Stimulated activated CD4-positive, alpha-beta T cell treated with anti-CD3 and anti-CD28 coated beads, Interleukin-4, amount 100 ng/mL, for 24 hours (primary cell): ENCODE measurements at places on chromosomes 2 and 18.

DNA sequence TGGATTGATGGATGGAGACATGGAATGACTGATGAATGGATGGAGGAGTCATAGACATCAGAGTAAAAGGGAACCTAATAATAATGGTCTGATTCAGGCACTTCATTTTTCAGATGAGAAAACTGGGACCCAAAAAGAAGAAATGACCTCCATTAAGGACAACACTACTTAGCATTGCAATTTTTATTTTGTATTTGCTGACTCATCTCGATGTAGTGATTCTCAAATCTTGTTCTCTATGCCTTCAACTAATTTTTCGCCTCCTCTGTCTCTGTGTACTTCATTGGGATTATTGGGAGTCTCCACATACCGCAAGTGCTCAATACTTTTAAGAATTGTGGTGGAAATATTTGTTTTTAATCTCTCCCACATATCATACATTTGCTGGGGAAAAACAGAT is 446.2 kb upstream of the FSHR start:
- no peak for DNase-seq

- DNase-seq, result peak; percentile 79
These were observed 402.9 kb upstream of the SLC14A2 start for GRCh38 chr18:45212181-45213039.

DNA sequence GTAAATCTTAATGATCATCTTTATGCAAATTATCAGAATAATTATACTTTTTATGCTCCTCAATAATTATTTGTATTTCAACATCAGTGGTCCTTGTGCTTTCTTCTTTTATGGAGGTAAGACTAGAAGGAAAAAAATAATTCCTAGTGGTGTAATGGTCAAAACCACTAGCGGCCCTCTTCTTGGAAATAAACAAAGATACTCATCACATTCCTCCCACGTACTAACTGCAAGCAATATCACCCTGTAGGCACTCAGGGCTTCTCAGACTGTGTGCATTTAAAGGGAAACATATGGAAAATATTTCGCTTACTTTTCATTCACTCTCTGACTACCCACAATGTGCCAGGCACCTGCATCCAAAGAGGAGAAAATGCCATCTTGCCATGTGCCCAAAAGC is 263.7 kb downstream of the DOK6 start:
- DNase-seq, result no peak

DNA sequence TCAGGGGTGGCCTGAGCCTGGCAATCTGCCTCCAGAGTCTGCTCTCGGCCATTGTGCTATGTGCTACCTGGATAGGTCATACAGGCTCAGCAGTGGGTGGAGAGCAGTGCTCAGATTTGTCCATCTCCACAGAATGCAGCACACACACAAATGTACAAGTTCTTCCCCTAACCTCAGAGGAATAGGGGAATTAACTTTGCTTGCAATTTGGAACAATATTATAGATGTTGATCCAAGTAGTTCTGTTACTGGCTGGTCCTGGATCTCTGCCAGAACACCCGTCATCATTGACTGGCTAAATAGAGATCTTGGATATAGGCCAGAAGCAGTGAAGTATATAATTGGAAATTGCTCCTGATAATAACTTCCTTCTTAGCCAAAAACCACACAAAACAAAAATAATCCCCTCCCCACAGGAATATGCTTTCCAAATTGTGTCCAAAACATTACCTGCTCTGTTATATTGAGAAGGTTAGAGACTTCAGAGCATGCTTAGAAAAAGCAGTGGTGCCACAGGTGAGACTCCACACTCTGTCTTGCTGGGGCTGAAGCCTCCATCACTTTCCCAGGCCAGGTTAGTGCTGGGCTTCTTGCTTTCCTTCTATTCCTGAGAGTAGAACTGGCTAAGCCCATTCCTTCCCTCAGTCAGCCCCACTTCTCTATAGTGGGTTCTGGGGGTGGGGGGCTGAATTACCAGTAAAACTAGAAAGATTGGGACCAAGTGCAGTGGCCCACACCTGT is 38.8 kb downstream of the NCAPH start:
- no peak for DNase-seq

GRCh38 chr2:86482034-86482433 is 40.9 kb downstream of the KDM3A start:
- DNase-seq, result peak; percentile 23

DNA sequence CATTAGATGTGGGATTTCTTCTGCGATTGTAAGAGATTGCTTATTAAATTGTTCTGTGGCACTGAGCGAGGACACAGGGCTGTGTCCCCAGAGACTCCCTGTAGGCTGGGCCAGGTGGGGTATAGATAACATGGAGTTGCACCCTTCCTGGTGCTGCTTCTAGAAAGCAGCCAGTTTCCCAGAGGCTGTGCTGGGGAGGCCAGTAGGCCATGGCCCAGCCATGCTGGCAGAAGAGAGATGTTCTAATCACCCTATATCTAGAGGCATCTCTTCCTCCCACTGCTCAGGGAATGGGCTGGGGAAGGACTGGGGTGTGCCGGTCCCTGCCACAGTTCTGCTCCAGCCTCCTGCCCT is 66.9 kb downstream of the HS1BP3 start:
- no peak for DNase-seq

GRCh38 chr2:170202437-170202836 is 24.5 kb downstream of the MYO3B start:
- DNase-seq, result no peak

DNA sequence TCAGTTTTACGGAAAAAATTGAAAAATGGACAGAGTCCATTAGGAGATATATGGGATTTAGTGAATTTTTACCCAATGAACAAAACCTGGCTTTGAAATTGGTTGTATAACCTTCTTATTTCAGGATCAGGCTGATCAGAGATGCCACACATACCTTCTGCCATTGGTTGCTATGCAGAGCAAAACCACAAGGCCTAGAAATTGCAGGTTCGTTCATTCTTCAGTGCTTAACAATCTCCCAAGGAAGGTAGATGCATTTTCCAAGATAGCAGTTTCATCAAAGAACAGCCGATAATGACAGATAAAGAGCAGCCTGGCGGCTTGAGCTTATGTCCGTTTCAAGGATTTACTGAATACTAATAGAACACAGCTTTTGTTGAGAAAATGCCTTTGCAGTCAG is 868.8 kb downstream of the EPHA4 start:
- no peak for DNase-seq

DNA sequence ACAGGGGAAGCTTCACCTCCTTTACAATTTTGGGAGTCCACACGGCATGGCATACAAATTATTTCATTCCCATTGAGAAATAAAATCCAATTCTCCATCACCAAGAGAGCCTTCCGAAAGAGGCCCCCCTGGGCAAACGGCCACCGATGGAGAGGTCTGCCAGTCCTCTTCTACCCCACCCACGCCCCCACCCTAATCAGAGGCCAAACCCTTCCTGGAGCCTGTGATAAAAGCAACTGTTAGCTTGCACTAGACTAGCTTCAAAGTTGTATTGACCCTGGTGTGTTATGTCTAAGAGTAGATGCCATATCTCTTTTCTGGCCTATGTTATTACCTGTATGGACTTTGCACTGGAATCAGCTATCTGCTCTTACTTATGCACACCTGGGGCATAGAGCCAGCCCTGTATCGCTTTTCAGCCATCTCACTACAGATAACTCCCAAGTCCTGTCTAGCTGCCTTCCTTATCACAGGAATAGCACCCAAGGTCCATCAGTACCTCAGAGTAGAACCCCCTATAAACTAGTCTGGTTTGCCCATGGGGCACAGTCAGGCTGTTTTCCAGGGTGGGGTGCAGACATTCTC is 58.3 kb downstream of the BCL11A start:
- no peak for DNase-seq

DNA sequence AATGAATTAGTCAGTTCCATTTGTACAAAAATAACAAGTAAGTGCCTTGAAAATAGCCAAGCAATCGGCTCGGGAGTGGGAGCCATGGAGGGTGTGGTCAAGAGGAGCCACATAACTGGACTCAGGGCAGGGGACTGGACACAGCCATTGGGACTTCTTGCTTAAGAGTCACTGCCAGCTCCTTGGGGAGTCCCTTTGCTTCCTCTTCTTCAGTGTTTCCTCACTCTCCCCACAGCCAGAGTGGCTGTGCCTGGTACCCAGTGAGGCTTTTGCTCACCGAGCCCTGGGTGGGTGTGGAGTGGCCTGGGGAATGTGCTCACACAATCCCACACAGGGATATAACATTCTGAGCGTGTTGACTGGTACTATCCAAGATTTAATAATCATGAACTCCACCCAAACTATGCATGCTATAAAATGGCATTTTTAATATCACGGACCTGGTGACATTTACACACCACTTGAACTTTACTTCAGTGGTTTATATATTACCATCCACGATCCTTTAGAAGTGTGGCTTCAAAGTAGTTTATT is 94.6 kb downstream of the PTGR3 start:
- DNase-seq, result no peak

GRCh38 chr2:170341684-170342623 is 164.0 kb downstream of the MYO3B start:
- DNase-seq, result no peak

DNA sequence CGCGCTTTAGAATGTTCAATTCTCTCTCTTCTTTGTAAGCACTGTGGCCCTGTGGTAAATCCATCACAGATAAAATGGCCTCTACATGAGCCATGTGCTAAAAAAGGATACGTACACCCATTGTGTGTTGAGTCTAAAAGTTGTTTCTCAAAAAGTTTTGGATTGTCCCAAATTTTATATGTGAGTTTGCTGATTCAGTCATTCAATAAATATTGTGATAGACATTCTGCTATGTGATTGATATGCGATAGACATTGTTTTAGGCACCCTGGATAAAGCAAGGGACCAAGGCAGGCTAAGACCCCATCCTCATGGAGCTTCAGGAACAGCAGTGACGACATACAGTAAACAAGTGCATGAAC is 53.5 kb downstream of the E2F6 start:
- DNase-seq, result no peak

DNA sequence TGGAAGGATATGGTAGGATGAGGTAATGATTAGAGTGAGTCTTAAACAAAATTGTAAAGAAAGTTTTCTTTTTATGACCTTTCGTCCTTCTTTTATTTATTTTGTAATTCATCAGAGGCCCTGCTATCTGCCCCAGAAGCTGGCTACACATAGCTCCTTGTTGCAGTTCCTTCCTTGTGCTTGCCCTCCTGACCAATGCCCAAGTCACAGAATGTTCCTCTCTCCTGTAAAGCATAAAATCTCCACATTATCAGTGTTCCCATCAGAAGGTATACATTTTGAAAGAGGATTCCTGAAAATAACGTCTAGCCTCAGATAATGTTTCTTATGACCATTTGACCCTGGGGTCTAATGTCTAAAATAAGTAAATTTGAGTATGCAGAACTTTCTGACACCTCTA is 78.3 kb downstream of the RND3 start:
- no peak for DNase-seq

- no peak for DNase-seq
These were observed 227.8 kb downstream of the BCL2 start for GRCh38 chr18:63091671-63092364.

DNA sequence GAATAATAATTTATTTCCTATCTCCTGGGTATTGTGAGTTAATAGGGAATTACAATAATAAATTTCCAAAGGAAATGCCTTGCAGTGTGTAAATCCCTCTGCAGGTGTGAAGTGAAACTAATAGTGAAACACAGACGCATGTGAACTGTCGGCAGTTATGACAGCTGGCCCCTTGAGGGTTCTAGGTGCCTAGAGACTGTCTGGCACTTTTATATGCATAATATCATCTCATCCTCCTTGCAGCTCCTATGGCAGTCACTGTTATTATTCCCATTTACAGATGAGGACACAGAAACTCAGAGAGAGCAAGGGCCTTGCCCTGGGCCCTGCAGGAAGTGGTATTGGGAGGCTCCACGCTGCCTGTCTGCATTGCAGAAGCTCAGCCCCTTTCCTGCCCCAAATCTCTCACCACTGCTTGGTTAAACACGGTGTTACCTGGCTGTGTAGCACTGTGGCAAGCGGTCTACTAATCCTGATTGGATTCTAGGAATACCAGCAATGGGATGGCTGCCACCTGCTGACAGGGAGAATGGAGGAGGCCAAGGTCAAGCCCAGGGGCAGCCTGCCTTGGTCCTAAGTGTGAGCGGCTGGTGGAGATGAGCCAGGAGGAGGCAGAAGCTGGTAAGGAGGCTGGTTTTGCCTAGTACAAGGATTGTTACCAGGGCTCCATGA is 32.8 kb upstream of the ACKR3 start:
- DNase-seq, result peak; percentile 38

- no peak for DNase-seq
These were observed 46.3 kb downstream of the ARL4C start for GRCh38 chr2:234450431-234451124.

DNA sequence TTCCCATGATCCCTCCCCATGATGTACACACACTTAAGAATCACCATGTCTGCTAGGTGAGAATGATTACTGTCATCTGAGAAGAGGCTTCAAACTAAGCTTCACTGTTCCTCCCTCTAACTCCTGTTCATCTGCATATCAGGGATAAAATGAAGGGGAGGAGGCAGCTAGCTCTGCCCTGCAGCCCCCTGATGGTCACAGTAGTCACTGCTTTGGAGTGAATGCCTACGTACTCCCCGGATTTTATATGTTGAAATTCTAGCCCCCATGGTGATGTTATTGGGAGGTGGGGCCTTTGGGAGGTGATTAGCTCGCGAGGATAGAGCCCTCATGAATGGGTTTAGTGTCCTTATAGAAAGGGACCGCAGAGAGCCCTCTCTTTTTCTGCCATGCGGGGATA is 156.4 kb downstream of the NCKAP5 start:
- DNase-seq, result no peak

- DNase-seq, result no peak
These were observed 2113.3 kb upstream of the PIK3C3 start for GRCh38 chr18:39841482-39842365.

- DNase-seq, result no peak
These were observed 1.9 kb downstream of the PER2 start for GRCh38 chr2:238286551-238286950.

GRCh38 chr2:182267971-182268370 is 158.9 kb downstream of the PDE1A start:
- DNase-seq, result no peak

DNA sequence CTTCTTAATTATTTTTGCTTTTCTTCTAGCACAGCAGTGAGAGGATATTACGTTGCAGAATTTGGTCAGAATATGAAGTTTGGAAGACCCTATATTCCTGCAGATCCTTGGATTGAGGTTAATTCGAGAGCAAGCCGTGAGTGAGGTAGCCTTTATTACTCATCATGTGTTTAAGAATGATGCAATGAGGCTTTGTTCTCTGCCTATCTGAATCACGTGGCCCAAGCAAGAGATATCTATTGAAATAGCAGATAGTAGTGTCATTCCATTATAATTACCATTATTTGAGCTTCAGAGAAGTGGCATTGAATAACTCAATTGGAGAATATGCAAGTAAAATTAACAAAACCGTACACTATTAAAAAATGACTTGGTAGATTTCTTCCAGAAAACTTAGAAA is 641.1 kb downstream of the TMEM182 start:
- DNase-seq, result no peak
